ENCODE measurements at places on chromosomes 4 and X.

GRCh38 chr4:122747883-122748282, 15.4 kb downstream of the BBS12 start:
- no peak for DNase-seq

GRCh38 chrX:95919605-95920004, 765.0 kb upstream of the DIAPH2 start:
- no peak for DNase-seq

GRCh38 chr4:40317916-40318658, 17.0 kb upstream of the CHRNA9 start:
- DNase-seq, result no peak

- DNase-seq, result no peak
These were observed 248.7 kb downstream of the ARHGAP10 start for GRCh38 chr4:147980586-147980985.

Data from CMK (cell line).